ENCODE measurements at places on chromosomes 11 and 22.

- no peak for DNase-seq
These were observed 290.7 kb upstream of the MPPED2 start for GRCh38 chr11:30876663-30877396.

- no peak for DNase-seq
These were observed 79.3 kb upstream of the GALNT18 start for GRCh38 chr11:11701070-11701469.

DNA sequence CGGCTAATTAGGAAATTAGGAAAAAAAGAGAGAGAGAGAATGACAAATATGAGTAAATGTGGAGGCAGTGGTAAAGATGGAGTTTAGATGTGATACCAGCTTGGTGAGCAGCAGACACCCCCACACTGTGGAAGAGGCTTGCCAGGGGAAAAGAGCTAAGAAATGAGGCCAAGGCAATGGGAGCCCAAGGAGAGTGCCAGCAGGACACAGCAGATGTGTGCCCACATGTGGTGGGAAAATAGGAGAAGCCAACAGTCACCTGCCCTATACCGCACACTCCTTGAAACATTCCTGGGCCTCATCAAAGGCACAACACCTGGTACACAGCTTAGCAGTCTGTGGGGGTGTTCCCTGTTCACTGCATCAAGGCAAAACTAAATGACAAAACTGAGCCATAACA, 104.9 kb downstream of the FAM76B start:
- DNase-seq: no peak

- peak; percentile 91 for DNase-seq
These were observed 54.7 kb upstream of the PRDM11 start for GRCh38 chr11:45091563-45092403.

- no peak for DNase-seq
These were observed 202.9 kb downstream of the GRIK4 start for GRCh38 chr11:120714438-120714837.

- DNase-seq: no peak
These were observed 4.7 kb downstream of the STX3 start for GRCh38 chr11:59759900-59760299.

DNA sequence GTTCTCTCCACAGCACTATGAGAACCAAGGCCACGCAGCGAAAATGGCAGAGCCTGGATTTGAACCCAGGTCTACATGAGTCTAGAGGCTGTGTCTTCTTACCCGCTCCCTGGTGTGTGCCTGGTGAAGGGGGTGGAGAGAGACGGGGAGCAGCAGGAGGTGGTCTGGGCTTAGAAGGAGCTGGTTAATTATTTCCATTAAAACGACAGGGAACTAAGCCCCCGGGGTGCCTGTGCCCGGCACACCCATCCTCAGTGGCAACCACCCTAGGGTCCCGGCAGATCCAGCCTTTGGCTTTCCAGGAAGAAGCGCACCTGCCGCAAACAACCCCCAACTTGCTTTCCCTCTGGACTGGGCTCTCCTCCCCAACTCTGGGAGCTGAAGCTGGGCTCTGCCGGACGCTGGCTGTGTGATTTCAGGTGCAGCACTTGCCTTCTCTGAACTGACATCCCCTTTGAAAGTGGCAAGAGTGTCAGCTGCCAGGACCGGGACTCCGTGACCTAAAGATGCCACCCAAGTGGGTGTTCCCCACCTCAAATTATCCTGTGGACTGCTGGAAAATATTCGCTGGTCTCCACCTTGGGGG, 35.8 kb downstream of the MN1 start:
- no peak for DNase-seq

- DNase-seq: no peak
These were observed 42.5 kb upstream of the DEUP1 start for GRCh38 chr11:93288079-93288478.

DNA sequence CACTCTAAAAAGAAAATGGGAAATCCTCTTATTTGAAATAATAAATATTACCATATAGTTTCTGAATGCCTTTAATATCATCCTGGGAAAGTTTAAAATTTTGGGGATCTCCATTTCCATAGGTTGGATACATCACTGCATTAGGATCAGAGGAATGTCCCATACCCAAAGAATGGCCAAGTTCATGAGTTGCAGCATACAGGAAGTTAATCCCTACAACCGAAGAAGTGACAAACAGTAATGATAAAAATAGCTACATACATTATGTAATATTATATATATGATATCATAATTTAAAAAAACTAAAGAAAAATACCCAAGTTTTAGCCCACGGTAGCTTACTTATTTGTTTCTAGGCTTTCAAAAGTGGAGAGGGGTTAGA, 7.4 kb downstream of the MMP7 start:
- DNase-seq: no peak

- no peak for DNase-seq
These were observed 14.1 kb downstream of the RHBDD3 start for GRCh38 chr22:29253561-29254285.

DNA sequence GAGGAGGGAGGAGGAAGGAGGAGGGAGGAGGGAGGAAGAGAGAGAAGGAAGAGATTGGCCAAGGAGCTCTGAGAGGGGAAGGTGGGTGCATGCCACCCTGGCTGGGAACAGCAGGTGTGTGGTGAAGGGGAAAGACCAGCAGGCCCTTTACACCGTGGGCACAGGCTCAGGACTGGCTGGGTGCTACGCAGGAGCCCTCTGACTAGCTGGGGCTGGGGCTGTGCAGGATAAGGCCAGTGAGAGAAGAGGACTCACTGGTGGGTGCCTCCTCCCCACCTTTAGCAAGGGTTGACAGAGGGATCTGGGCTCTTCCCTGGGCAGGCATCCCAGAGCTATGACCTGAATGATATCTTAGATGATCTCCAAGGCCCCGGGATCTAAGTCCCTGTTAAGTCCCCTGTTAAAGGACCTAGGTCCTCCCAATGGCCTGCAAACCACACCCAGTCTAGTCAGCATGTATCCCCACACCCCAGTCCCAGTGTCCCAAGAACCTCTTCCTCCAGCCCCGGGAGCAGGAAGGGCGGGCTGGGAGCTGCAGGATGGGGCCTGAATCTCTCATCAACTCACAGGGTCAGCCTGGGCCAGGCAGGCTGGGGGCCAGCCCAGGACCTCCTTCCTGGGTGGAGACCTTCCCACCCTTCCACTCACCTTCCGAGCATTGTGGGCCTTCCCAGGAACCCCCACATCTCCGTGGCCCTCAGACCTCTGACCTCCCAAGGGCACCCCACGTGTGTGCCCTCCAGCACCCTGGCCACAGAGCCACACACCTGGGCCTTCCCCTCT, 55.4 kb downstream of the CDKN1C start:
- DNase-seq: no peak

DNA sequence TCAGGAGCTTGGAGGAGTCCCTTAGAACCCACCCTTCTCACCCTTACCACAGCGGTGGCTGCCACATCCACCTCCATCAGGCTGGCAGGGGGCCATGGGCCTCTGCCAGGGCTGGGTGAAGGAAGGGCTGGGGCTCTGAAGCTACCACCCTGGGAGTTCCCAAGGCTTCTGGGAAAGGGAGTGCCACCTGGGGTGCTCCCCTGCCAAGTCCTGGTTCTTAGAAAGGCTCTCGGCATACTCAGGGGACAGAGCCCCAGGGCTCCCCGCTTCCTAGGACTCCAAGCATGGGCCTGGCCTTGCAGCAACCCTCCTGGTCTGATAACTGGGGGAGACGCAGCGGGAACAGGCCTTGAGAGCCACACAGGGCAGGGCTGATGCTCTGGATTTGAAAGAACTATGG, 438 bp upstream of the PLA2G3 start:
- no peak for DNase-seq

DNA sequence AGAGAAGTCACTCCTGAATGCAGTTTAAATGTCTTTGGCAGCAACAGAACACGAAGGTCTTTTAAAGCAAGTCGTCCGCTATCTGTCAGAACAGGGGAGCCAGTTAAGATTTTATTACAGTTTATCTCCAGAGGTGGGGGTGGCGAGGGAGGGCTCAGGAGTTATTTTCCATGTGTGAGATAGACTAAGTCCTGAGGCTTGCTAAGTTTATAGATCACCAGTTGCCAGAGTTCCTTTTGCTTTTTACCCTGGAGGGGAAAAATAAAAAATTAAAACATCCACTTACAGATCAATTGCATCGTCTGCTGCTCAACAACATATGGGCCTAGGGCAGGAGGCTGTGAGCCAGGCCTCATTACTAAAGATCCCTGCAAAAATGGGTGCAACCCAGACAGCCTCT, 90.7 kb downstream of the SNX19 start:
- DNase-seq: no peak

GRCh38 chr11:122181372-122181771, 65.4 kb upstream of the BLID start:
- DNase-seq: no peak

DNA sequence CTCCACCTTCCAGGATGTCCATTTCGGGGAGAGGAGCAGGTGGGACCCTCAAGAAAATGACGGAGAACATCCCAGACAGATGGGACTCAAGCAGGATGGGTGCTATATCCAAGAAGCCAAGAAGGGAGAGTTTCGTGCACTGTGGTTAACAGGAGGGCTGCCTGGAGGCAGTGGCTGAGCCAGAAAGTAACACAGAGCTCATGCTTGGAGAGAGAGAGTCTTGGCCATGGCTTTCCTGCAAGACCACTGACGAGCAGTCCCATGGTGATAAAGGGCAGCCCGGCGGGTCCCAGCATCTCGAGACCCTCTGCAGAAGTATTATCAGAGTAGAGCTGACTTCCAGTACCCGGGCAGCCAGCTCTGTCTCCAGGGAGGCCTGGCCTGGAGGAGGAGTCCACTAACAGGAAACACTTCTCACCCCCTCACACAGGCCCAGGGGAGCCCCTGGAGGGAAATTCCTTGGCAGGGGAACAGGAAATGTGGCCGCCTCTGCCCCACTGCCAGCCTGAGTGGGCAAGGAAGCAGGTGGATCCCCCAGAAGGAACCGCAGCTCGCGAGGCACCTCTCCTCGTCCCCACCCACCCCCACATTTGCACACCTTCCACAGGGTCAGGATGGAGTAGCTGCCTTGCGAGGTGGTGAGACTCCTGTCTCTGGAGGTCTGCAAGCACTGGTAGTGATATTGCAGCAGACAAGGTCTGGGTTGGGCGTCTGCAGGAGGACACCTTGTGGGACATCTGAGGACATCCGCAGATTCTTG, 32.2 kb downstream of the CYTH4 start:
- DNase-seq: no peak

- DNase-seq: no peak
These were observed 1422.9 kb downstream of the TBC1D22A start for GRCh38 chr22:48185071-48186055.

Data from ELF-1 (cell line).